Activated CD8-positive, alpha-beta memory T cell treated with anti-CD3 and anti-CD28 coated beads, Interleukin-2, amount 50 U/mL, for 48 hours (primary cell): ENCODE measurements at places on chromosomes 3 and 15.

DNA sequence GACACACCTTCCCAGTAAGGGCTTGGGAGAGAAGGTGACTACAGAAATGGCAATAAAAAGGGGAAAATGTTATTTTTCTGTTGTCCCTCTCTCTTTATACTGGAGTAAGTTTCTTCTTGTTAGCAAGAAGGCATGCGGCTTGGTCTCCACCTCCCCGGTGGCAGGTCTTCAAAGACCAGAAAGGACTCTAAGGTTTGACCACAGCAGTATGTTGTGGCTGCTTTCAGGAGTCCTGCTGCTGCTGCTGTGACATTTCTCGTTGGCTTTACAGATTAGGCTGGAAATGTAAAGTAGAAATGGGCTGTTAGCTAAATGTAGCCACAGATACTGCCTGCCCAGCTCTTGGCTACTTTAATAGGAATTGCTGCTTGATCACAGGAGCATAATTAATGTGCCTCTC is 175.8 kb upstream of the ZBTB20 start:
- no peak for DNase-seq

DNA sequence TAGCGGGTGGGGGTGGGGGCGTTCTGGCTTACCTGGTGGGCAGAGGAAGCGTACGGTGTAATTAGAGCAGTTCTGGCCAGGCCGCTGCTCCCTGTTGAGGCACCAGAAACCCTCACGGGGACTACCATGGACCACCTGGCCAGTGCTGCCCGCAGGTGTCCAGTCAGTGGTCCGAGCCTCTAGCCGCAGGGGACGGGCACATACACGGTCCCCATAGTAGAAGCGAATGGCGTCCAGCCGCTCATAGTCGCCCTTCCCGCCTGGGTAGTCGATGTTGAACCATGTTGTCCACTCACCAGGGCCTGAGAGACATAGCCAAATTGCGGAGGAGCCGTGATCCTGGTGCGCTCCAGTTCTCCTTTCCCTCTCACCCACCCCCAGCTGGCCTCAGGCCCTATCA is 4.5 kb downstream of the CILP start:
- DNase-seq: no peak

DNA sequence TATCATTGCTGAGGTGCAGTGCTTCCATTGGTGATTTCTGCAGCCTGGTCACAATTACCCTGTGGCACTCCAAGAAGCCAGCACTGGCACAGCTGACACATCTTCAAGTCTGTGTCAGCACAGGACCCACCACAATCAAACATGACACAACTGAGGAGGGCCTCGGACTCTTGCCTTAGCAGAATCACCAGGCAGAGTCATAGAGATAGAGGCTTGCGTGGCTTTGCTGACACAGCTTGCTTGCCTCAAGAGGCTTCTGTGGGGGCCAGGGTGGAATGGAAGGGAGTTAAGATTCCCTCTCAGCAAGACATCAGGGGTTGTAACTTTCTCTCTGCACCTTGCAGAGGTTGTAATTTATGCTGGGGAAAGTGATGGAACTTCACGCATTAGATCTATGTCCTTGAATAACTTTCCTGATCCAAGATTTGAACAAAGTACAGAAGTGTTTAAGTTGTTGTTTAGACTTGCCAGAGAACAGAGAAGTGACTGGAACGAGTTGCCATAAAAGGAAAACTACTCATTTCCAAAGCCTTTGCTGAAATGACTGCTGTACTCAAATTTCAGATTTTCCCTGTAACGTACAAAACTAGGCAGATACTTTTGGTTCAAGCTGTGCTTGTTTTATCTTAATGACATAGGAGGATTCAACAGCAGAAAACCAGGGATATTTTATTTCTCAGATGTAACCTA is 170.7 kb downstream of the DIPK2A start:
- no peak for DNase-seq

DNA sequence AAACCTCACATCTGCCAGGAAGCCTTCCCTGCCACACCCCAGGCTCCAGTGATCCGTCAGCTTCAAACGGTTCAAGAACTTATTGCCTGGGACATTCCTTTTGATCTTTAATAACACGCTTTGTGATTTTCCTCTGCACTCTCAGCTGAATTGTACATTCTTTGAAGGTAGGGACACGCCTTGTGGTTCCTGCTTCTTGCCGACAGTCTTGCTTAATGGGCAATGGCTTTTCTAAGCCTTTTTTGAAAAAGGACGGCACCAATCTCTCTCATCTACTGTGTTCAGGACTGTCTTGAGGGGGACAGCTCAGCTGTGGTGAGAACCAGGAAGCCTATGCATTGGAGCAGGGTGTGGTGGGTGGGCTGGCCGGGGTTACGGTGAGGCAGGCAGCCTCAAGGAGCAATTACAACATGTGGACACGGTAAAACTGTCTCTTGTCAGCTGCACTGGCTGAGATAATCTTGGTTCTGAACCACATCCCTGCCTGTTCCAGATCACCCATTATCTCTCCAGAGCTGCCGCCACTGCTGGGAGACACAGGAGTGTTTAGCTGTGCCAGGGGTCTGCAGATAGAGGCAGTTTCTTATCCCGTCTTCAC is 46.0 kb upstream of the GLCE start:
- DNase-seq: no peak

DNA sequence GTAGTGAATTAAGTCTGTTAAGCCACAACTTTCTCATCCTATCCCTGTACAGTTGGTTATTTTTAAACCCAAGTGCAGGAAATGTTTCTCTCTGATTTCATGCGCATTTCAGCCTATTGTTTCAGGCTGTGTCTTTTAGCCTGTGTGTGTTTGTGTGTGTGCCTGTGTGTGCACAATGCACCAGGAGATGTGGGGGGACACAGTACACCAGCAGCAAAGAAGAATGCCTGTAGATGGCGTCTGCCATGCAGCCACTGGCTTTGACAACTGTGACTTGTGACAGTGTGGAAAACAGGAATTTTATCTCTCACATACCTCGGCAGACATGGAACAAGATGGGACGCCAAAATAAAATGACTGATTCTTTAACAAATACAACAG is 43.6 kb upstream of the PLXNA1 start:
- no peak for DNase-seq

DNA sequence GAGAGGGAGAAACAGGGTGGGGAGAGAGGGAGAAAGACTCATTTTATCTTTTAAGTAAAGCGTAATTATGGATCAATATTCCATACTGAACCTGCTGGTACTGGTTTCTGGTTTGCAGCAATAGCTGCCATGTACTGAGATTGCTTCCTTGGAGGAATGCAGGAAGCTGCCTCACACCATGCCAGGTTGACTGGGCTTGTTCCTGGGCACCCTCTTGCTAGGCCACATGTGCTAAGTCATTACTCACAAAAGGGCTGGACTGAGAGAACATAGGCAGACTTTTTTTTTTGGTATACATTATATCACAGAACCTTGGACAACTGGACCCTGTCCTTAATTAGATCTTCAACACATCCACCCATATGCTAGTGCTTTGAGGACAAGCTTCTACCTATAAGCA is 193.4 kb downstream of the ZNF621 start:
- DNase-seq: no peak

GRCh38 chr15:90643301-90643632 is 73.9 kb upstream of the BLM start:
- no peak for DNase-seq

DNA sequence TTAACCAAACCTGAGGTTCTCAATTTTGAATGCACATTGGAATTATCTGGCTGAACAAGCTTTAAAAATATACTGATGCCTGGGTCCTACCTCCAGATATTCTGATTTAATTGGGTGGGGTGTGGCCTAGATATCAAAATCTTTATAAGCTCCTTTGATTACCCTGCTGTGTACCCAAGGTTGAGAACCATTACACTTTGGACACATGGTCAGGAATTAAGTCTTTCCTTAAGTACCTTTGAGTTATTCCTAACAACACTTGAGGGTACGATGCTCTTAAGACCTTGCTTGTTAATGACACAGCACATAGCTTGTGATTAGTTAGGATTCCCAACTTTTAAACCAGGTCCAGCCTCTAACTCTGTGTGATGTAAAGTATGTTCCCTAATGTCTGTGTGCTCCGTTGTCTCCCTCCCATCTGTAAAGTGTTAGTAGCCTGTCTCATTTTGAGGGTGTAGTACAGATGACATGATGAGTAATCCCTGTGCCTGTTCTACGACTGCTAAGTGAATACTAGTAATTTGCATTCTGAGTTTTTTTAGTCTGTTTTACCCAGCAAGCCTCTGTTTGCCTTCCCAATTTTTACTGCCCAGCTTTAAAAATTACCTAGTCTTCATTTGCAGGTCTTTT is 154.9 kb downstream of the KLHL25 start:
- DNase-seq: no peak

GRCh38 chr15:70086636-70087035 is 11.1 kb downstream of the TLE3 start:
- DNase-seq: no peak

- no peak for DNase-seq
Observed at GRCh38 chr15:39622660-39623516, 42.0 kb downstream of the THBS1 start.

- no peak for DNase-seq
Observed at GRCh38 chr15:62027263-62027565, 33.0 kb downstream of the VPS13C start.

GRCh38 chr15:81002009-81002330 is 1.2 kb downstream of the TLNRD1 start:
- DNase-seq: no peak

GRCh38 chr3:56857178-56857577 is 55.4 kb upstream of the ARHGEF3 start:
- DNase-seq: no peak
